ENCODE measurements at places on chromosomes 2 and 18. TPM values are rescaled to one million over a fixed set of nuclear protein-coding genes. Genes with fewer than 3 reads are reported as not detected.
A peak's percentile ranks its signal among the peaks of the same experiment; 100 is the strongest.

DNA sequence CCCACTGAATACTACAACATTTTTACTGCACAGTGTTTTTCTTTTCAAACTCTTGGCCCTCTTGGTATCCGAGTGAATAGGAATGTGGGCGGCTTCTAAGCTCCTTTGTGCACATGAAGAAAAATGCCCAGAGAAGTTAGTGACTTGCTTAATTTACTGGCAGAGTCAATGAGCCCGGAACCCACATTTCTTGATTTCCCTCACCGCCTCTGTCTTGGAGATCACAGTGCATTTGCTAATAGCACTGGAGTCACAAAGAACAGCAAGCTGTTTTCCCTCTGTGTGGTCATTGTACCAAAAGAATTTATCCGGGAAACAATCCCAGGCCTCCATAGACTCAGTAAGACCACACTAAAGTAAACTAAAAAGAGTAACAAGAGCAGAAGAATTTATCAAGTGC is 18.9 kb downstream of the STON1 start:
- DNase-seq = no peak

DNA sequence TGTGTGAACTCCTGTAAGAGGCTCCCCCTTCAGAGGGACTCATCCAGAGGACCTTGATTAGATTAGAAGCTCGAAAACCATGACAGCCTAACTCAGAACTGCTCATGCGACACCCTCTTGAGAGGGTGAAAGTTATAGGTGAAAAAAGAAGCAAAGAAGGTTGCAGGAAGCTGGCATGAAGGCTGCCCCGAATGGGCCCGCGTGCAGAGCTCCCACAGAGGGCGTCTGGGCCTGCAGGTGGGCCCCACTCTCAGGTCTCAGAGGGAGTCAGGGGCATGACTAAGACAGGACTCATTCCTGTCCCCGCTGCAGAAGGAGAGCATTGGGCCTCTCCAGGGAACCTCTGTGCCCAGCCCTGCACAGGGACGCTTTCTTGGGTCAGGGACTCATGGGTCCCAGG is 235.4 kb downstream of the EIPR1 start:
- DNase-seq = peak; percentile 15

GRCh38 chr2:196954001-196954400 is 27.5 kb upstream of the PGAP1 start:
- DNase-seq = no peak

- peak; percentile 40 for DNase-seq
Measured at GRCh38 chr2:108534584-108535356, 500 bp downstream of the LIMS1 start.

DNA sequence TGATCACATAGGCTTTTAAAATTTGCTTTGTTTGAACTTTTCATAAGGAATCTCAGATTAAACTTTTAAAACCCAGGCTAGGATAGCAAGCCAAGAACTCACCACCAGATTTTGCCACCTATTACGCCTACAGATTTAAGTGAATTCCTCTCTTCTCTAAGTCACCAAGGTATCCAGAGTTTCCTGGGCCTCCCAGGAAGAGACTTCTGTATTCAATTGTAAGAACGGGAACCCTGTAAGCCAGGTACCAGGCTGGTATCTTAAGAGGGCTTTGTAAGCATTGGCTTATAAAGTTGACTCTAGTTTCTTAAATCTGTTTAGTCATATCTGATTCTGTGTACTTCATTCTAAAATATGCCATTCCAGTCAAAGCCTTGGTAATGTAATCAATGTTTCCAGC is 285.1 kb downstream of the MBD5 start:
- no peak for DNase-seq

DNA sequence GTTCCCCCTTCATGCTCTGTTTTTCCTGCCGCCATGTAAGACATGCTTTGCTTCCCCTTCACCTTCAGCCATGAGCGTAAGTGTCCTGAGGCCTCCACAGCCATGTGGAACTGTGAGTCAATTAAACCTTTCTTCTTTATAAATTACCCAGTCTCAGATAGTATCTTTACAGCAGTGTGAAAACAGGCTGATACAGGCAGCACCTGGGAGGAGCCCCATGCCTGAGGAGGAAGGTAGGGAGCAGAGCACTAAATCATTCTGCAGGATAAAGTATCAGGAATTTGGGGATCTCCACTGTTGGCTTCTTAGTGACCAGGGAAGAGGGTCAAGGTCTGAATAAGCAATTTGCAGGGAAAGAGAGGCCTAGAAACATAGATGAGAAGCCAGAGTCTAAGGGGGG is 78.0 kb downstream of the KCNF1 start:
- DNase-seq = no peak

DNA sequence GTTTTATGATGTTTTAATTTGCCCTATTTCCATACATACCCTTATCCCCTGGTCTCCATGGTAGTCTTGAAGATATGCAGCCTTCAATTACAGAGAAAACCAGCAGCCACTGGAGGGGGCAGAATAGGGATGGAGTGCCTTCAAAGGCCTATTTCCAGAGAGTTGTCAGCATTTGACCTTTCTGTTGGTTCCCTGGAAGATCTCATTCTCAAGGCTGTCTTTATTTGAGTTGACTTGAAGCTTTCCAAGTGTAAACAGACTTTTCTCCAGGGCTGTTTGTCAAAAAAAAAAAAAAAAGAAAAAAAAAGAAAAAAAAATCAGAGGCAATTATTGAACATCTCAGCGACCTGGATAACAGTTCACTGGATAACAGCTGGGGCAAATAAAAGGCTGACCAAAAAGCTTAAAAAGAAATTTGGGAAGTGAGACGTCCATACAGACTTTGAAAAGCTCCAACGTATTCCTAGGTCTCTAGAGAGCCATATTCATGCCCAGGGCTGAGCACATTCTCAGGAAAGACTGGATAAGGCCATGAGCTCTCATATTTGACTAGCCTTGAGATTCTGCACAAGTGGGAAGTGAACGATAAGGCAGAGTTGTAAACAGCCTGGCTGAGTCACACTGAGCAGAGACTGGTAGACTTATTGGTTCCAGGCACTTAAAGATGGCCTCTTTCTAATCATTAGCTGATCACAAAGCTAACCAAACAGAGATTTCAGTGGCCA is 126.6 kb downstream of the VAPA start:
- DNase-seq = no peak

GRCh38 chr2:240467659-240468302 is 32.3 kb downstream of the GPC1 start:
- DNase-seq = peak; percentile 22

GRCh38 chr2:127575941-127576432 is 40.5 kb downstream of the MYO7B start:
- DNase-seq = peak; percentile 23

- DNase-seq = no peak
Measured at GRCh38 chr18:10477863-10478260, 23.4 kb downstream of the APCDD1 start.

DNA sequence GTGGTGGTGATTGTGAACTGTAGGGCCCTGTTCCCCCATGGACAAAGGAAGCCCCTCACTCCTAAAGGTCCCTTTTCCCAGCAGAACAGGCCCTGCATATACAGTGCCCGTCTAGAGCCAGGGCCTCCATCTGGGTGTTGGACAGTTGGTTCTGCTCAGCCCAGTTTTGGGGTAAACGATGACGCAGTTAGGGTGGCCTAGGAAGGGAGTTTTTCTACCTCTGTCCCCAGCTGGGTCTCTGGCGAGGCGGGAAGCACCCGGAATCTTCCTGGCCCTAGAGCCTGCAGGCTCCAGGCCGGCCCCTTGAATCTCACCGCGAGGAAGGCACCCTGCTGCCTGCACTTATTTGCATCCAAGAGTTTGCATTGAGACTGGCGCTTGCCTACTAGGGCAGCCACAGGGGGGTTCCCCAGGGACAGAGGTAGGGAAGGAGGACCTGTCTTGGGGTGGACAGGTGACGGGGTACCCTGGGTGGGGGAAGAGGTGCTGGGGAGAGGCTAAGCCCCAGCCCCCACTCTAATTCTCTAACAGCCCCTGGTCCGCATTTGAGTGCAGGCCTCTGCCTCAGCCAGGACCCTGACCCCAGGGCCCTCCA is 529 bp upstream of the MTA3 start:
- peak; percentile 72 for DNase-seq

GRCh38 chr2:205734436-205735037 is 52.2 kb downstream of the NRP2 start:
- peak; percentile 79 for DNase-seq

DNA sequence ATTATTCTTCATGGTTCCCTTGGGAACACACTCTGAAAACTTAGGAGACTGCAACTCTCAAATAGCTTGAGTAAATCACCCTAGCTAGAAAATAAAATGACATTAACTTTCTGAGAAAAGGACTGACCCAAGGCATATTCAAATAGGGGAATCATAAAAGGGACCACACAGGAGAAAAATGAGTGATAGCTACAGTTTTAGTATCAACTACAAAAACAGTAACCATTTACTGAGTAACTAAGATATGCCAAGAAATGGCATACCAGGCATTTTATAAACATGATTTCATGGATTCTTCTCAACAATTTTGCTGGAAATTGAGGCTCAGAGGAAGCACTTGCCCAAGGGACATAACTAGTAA is 84.5 kb downstream of the AFF3 start:
- no peak for DNase-seq

- no peak for DNase-seq
Measured at GRCh38 chr2:191252699-191253098, 7.5 kb downstream of the MYO1B start.

DNA sequence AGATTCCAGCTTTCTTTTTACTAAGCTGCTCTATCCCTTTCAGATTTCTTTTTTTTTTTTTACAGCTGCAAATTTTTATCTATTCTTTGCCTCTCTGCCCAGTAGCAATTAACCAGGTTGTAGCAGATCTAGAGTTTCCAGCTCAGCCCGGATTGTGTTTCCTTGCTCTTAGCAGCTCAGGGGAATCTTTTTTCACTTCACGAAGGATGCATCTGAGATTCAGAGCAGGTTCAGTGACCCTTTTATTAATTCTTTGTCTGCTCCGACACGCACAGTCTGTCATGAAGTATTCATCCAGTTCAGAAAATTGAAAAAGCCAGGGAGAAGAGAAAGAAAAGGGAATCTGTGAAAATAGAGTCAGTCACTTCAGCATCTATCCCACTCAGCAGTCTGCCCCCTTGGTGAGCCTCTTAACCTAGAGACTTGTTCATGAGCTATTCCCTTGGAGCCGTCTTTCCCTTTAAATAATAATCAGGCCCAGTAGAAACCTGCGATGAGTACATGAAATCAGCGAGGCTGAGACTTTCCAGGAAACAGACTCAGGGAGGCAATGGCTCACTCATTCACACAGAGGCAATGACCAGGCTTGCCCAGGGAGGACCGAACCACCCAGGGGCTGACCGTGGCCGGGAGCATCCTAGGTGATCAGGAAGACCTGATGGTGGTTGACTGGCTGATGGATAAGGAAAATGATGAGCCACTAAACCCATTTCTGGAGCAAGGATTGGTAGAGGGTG is 103.4 kb upstream of the ITGA6 start:
- DNase-seq = no peak

DNA sequence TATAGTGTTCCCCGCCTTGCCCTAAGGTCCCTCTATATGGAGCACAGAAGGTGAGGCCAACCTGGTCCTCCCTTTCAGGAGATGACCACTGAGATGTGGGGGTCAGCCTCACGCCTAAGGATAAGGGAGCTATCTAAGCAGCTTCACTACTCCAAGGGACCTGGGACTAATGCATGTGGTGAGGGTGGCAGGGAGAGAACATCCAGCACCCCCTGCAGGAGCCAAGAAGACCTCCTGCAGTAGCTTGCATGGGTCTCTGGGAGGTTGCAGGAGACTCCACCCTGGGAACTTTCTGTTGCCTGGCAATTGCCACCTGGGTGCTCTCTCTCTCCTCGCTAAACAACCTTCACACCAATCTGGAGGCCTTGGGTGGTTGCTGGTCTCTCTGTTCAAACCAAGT is 93.0 kb upstream of the KLHL29 start:
- DNase-seq = no peak

- DNase-seq = no peak
Measured at GRCh38 chr2:142321706-142322280, 191.0 kb upstream of the LRP1B start.

GRCh38 chr18:59514203-59514602 is 155.1 kb upstream of the LMAN1 start:
- DNase-seq = no peak

- peak; percentile 77 for DNase-seq
Measured at GRCh38 chr2:173793709-173794565, 171.2 kb downstream of the SP3 start.

- no peak for DNase-seq
Measured at GRCh38 chr2:31161637-31162036, 23.4 kb upstream of the GALNT14 start.

DNA sequence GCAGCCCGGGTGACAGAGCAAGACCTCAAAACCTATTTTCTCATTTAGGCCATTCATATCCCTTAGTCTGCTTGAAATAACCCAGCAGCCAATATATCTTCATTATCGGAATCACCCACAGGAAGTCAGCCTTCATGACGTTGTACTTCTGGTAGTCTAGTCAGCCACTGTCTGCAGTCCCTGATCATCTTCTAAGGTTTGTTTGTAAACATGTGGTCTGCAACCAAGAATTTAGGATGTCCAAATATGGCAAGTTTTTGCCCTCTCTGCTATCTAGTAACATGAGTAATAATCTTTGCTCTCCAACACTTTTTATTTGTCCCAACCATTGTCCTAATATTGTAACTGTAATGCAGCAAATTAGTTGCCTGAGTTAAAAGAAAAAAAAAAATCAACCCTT is 92.5 kb downstream of the PRPF40A start:
- DNase-seq = no peak

DNA sequence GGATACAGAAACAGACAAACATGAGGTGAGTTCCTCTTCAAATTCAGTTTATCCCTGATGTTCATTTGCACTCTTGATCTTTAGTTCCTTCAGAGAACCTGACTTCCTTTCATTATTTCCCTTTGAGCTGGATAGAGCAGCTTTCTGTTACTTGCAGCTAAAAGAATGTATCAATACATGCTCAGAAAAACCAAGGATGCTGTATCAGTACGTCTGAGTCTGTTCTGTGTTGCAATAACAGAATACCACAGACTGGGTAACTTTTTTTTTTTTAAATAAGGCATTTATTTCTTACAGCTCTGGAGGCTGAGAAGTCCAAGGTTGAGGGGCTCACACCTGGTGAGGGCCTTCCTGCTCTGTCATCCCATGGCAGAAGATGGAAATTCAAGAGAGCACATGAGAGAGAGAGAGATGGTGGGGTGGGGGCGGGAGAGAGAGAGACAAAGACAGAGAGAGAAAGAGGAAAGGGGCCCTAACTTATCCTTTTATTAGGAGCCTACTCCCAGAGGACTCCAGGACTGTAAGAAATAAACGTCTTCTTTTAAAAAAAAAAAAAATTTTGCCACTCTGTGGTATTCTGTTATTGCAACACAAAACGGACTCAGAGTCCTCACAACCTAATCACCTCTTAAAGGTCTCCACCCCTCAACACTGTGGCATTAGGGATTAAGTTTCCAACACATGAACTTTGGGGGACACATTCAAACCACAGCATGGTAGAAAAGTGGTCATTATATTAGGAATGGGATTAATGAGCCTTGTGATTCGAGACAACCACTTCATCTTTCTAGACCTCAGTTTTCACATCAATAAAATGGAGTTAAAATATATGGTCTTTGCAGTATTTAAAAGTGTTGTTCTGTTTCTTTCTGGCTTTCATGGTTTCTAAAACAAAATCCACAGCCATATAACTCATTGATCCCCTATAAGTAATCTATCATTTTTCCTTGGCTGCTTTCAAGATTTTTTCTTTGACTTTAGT is 18.4 kb upstream of the SELENOI start:
- no peak for DNase-seq

The COL4A3 gene
- 1.1 TPM for polyA plus RNA-seq

The RNF125 gene
- polyA plus RNA-seq = 1.2 TPM

The TGFA gene
- 3.7 TPM for polyA plus RNA-seq

The ARHGAP15 gene
- 3.8 TPM for polyA plus RNA-seq

The IL37 gene
- polyA plus RNA-seq = not detected

The ELP2 gene
- polyA plus RNA-seq = 69.2 TPM

The ALPI gene
- not detected for polyA plus RNA-seq

The PREPL gene
- polyA plus RNA-seq = 11.7 TPM

The IKZF2 gene
- polyA plus RNA-seq = 0.61 TPM
